Pons (tissue), 1 donor: ENCODE measurements at places on chromosomes 1 and 21.

- DNase-seq, result no peak
These were observed 95.1 kb downstream of the BARHL2 start for GRCh38 chr1:90621986-90622385.

- no peak for DNase-seq
These were observed 120.8 kb upstream of the ADGRL2 start for GRCh38 chr1:81679942-81680341.

- no peak for DNase-seq
These were observed 3.2 kb downstream of the GSTM2 start for GRCh38 chr1:109671067-109671466.

GRCh38 chr1:95040032-95040525 lies 32.7 kb downstream of the ALG14 start:
- DNase-seq, result no peak

- no peak for DNase-seq
These were observed 190.1 kb downstream of the BARHL2 start for GRCh38 chr1:90526954-90527353.

DNA sequence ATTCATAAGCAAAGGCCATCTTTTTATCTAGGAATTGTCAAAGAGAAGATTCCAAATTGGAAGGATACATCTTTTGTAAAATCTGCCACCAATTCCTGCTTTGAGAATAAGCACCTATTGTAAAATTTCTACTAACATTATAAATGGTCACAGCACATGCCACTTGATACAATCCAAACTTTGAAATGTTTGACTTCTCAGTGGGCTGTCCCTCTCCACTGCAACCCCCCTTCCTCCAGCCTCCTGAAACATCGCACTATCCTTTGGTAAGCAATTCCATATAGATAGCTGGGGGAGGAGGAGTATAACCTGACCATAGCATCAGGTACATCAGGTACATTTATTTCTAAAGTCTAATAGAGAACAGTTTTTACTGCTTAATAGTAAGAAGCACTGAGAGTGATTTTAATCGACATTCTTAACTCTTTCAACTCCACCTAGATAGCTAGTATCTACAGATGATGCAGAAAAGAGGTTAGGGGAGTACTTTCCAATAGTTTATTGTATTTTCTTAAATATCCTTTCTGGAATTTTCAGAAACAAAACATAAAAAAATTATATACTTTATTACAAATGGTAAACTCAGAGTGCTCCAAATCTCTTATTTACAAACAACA lies 2.9 kb downstream of the JUN start:
- peak; percentile 51 for DNase-seq

GRCh38 chr1:204736836-204737235 lies 51.3 kb upstream of the LRRN2 start:
- no peak for DNase-seq

DNA sequence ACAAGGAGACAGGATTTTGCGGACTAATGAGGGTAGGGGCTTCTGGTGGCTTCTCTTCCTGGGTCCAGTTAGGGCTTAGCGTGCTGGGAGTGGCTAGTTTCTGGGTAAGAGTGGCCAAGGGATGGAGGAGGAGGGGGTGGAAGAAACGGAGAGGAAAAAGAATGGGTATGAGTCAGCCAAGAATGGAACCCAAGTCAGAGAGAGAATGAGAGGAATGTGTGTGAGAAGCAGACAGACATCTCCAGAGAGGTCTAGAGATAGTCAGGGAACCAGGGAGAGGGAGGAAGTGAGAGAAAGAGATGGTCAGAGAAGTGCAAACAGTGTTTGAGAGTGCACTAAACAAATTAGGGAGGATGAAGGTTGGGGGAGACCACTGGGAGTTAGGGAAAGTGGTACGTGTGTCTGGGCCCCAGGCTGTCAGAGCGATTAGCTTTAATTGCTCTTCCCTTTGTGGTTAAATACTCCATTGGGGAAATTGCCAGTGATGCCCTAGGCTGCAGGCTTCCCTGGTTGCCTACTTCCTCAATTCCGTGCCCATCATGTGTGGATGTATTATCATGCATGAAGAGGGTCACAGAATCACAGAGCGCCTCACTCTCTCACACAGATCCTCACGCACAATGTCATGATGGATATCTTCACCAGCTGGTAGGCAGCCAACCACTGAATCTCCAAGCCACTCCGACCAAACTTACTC lies 1.4 kb downstream of the PEA15 start:
- DNase-seq, result peak; percentile 45

DNA sequence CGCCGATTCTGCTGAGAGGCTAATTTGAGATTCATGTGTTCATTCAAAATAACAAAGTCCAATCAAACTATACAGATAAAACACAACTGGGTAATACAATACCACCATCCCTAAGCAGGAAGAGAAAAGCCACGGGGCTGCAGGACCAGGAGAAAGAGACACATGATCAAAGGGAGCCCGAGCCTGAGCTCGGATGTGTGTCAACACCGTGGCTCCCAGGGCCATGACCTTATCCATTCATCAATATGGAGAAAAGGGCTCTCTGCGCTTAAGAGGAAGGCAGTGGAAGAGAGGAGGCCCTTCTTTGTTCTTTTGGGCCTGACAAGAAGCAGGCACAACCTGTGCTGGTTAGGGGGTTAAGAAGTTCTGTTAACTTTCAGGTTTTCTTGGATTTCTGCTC lies 56.7 kb downstream of the HUNK start:
- no peak for DNase-seq

GRCh38 chr1:182602935-182603645 lies 1.1 kb downstream of the RGS16 start:
- no peak for DNase-seq

GRCh38 chr1:91594383-91595055 lies 93.9 kb downstream of the CDC7 start:
- DNase-seq, result no peak

GRCh38 chr21:45297329-45297728 lies 9.6 kb upstream of the POFUT2 start:
- no peak for DNase-seq
